ENCODE measurements at places on chromosomes 5 and 9.
A peak's percentile ranks its signal among the peaks of the same experiment; 100 is the strongest.

DNA sequence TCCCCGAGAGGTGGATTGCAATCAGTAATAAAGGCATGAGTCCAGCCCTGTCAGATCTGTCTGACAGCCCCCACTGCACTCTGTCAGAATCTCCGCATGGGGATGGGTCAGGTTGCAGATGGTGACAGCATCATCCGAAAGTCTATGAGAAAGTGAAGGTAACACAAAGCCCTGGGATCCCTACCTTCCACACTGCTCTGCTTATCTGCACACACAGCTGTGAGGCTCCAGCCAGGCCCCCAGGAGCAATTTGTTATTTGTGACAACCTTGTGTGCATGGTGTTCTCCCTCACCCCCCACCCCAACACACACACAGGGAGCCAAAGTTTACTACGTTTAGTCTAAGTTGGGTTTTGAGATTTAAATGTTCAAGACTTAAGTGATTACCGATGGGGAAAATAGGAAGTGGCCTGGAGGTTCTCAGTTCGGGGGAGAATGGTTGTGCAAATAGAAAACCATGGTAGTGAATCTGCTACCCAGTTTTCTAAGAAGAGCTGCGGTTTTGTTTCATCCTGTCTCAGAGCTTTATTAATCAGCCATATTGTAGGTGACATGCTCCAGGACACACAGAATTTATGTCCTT, 92.7 kb downstream of the SV2C start:
- DNase-seq, result no peak

DNA sequence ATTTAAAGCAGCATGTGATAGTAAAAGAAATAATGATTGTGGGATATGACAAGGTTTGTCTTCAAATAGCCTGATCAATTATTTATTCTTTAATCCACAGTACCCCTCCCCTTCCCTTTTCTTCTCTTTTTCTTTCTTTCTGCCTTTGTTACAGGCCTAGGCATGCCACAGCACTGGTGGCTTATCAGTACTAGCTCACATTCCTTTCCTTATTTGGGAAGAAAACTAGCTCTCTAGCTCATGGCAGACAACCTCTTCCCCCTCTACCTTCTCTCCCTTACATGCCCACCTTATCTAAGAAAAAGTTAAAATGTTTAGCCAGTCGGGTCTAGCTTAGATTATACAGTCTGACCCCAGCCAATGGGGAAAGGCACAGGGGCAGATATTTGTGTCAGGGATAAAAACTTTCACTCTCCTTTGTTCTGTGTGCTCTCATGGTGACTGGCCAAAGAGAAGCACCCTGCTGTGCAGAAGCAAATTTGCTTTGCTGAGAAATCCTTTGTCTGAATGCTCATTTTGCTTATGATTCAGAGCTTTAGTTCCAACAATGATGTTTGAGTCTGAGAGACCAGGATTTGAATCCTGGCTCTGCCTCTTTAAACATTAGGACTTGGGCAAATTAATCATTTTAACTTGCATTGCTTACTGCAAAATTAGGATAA, 75.8 kb upstream of the CDH12 start:
- DNase-seq, result no peak

DNA sequence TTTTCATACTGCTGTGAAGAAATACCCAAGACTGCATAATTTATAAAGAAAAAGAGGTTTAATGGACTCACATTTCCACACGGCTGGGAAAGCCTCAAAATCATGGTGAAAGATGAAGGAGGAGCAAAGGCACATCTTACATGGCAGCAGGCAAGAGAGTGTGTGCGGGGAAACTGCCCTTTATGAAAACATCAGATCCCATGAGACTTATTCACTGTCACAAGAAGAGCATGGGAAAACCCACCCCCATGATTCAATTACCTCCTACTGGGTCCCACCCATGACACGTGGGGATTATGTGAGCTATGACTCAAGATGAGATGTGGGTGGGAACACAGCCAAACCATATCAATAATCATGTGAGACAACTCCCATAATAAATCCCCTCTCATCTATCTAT, 8.7 kb downstream of the TTC39B start:
- DNase-seq, result no peak

DNA sequence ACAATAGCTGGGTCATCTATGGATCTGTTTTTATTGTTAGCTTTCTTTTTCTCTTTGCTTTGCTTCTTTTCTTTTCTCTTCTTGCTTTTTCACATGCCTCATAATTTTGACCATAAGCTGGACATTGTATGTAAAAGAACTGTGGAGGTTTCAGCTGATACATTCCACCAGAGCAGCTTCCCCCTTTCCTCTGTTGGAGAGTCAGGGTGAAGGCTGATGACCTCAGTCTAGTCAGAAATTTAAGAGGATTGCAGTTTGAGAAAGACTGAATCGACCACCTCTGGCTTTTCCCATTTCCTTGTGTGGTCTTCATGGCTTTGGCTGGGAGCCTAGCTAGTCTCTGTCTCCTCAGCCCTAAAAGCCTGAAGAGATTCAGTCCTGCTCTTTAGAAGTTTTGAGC, 42.0 kb downstream of the KCNIP1 start:
- DNase-seq, result no peak

DNA sequence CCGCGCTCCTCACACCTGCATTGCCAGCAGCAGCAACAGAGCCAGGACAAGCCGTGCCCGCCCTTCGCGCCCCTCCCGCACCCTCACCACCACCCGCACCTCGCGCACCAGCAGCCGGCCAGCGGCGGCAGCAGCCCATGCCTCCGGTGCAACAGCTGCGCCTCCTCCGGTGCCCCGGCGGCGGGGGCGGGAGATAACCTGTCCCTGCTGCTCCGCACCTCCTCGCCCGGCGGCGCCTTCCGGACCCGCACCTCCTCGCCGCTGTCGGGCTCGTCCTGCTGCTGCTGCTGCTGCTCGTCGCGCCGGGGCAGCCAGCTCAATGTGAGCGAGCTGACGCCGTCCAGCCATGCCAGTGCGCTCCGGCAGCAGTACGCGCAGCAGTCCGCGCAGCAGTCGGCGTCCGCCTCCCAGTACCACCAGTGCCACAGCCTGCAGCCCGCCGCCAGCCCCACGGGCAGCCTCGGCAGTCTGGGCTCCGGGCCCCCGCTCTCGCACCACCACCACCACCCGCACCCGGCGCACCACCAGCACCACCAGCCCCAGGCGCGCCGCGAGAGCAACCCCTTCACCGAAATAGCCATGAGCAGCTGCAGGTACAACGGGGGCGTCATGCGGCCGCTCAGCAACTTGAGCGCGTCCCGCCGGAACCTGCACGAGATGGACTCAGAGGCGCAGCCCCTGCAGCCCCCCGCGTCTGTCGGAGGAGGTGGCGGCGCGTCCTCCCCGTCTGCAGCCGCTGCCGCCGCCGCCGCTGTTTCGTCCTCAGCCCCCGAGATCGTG, 517 bp downstream of the KCNN2 start:
- no peak for DNase-seq

- no peak for DNase-seq
These were observed 38.8 kb upstream of the TENT4A start for GRCh38 chr5:6674421-6674820.

DNA sequence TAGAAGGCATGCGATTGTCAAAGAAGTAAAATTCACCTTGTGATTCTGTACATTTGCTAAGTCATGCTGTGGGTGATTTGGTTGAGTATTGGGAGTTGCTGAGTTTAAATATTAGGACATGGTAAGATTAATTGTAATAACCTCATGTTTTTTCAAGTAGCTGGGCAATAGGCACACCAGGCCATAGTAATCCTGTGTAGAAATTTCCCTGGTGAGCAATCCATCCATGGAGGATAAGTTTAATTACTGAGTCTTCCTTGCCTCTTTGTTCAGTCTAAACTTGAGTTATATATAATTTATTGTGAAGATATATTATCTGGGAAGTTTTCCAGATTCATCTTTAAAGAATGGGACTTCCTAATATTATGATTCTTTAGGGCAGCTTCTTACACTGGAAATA, 221.1 kb upstream of the NUDT12 start:
- no peak for DNase-seq

DNA sequence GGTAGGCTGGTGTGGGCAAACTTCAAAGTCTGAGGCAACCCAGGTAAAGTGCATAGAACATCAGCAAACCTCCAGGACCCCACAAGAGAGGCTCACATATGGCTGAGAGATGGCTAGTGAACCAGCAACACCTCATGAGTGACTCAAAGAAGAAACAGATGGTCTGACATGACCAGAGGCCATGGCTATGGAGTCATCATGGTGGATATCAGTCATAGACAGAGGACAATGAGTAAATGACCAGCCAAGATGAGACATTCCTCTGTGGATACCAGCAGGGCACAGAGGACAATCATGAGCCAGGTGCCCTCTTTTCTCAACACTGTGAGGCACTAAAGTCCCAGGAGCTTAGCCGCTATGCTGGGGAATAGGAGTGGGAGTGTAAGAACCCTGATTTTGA, 180.8 kb downstream of the RASEF start:
- no peak for DNase-seq

DNA sequence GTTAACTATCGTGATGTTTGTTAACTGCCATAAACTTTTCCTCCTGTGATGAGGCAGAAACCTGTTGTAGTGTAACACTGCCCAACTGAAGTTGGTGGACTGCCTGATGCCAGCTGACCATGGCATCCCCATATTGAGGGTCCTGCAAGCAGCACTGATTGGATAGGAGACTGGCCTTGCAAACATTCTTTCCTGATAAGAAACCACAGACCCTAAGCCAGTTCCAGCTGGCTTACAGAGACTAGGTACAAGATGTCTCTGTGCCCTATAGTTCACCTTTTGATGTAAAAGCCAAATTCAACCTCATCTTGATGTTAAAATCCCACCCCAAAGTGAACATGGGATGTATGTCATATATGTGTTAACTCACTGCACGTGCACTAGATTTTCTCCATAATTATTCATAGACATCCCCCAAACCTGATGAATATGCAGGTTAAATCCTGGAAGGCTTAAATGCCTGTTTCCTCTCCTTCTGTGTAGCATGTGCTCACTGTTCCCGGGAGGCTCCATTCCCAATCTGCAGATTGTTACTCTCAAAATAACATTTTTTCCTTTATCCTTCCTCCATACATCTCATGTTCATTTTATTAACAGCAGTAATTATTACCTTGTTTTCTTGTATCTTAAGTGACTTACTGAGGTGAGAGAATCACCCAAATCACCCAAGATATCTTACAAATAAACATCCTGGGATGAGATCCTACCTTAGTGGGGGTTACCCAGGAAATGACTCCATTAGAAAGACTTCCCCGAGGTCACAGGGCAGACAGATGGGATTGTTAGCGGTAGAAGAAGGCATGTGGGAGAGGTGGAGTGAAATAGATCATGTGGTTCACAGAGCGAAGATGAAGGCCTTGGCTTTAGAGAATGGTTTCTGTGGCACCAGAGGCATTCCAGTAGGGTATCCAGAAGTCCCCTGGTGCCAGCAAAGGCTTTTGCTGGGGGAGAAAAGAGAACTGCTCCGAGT, 566.7 kb downstream of the CCDC171 start:
- no peak for DNase-seq

- DNase-seq, result no peak
These were observed 276.0 kb upstream of the TMEM161B start for GRCh38 chr5:88544671-88545070.

DNA sequence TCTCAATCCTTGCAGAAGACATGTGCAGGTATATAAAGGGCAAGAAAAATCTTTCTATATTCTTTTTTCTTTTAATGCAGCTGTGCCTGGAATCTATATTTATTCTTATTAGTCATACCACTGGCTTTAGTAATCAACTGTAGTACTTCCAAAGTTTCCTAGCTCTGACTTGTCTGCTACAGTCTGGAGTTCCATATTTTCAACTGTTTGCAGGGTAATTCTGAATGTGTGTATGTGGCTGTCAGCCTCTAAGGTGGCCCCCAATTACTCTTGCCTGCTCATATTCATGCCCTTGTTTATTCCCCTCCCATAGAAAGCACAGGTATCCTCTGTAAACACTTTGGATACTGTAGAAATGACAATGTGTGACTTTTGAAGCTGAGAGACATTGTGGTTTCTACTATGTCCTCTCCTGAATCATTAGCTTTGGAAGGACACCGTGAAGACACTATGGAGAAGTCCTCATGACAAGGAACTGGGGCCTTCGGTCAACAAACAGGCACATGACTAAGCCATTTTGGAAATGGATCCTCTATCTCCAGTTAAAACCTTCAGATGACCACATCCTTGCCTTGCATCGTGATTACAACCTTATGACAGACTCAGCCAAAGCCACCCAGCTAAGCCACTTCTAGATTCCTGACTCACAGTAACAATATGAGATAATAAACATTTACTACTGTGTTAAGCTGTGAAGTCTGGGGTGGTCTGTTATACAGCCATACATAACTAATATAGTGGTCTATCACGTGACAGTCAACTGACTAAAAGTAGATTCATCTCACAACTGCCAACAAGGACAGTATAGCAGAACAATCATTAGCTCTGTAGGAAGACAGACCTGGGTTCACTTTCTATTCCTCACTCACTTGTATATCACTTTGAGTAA, 49.5 kb upstream of the SUSD1 start:
- no peak for DNase-seq

DNA sequence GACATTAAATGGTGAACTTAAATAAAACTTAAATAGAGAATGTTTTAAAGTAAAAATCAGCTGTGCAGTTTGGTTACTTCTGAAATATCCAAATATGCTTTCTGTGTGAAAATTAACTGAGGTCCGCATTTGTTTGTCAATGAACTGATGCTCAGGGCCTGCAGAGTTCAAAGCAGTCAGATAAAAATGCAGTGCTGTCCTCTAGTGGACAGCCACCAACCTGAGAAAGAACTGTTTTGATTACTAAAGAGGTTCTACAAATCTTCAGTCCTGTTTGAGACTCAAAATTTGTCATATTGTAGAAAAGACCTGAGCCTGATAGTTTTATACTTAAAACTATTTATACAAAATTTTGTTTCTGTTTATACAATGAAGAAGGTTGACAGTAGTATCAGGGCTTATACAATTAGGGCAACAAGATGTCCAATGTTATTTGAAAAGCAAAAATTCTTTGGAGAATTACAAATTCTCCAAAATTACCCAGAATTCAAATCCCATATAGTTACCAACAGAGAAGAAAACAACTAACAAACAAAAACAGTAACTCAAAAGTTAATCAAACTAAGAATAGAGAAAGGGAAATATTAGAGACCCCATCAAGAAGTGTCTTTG, 232.3 kb upstream of the TBCA start:
- no peak for DNase-seq

DNA sequence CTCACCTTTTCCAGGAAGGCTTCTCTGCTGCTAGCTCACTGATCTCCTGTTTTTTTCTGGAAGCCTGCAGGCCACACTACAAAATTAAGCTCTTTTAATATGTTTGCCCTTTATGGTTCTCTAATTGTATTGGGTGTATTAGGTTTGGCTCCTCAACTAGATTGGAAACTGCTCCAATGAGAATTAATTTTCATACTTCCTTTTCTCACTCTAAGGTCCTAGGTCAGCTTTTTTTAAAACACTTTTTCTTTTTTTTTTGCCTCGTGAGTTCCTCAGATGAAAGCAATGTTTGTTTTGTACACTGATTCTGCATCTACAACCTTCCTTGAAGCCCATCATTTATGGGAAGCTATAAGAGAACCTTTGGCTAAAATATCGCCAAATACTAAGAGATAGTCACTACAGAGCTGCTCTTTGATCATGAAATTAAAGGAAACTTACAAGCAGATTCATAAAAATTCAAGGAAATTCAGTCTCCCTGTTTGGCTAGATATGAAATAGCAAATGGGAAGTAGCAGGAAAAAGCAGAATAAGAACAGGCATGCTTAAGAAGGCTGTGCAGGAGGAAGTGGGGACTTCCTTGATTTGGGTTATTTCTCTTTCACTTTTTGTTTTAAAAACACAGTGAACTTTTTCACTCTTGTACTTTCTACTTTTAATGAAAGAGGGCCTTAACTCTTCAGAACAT, 55.2 kb upstream of the FYB1 start:
- peak; percentile 20 for DNase-seq
